Motor neuron (in vitro differentiated cells): ENCODE measurements at places on chromosomes 5 and 9. TPM values are rescaled to one million over a fixed set of nuclear protein-coding genes. Genes with fewer than 3 reads are reported as not detected.
A peak's percentile ranks its signal among the peaks of the same experiment; 100 is the strongest.

Gene UAP1L1
- 1.6 and 1.8 TPM in 2 replicates for total RNA-seq

Gene EDIL3
- total RNA-seq = 49.3 and 49.4 TPM in 2 replicates

Gene GRIA1
- total RNA-seq = 83.5 and 106 TPM in 2 replicates

Gene TAF11L3
- not detected in 2 replicates for total RNA-seq

Gene RGS7BP
- 0.10 and 0.11 TPM in 2 replicates for total RNA-seq

Gene ZNF883
- 4.1 and 5.1 TPM in 2 replicates for total RNA-seq

Gene CARTPT
- 0.29 TPM in 1 of 2 replicates, not detected in the other for total RNA-seq

Gene LECT2
- total RNA-seq = 0.31 TPM in 1 of 2 replicates, not detected in the other

Gene GFI1B
- total RNA-seq = 0.13 and 0.50 TPM in 2 replicates

Gene FAM221B
- 0.20 and 0.27 TPM in 2 replicates for total RNA-seq

Gene CYSTM1
- 66.3 and 102 TPM in 2 replicates for total RNA-seq

Gene TMEM171
- 7.4 and 8.0 TPM in 2 replicates for total RNA-seq

Gene PAX5
- 1.5 and 2.7 TPM in 2 replicates for total RNA-seq

Gene IL9
- total RNA-seq = not detected in 2 replicates

Gene ALDH1A1
- total RNA-seq = not detected in 2 replicates

Gene ENTPD2
- total RNA-seq = 0.18 and 0.41 TPM in 2 replicates

GRCh38 chr9:10005206-10005605 lies 607.6 kb downstream of the PTPRD start:
- ATAC-seq = no peak

GRCh38 chr5:2096887-2097505 lies 214.3 kb upstream of the IRX4 start:
- ATAC-seq = no peak

DNA sequence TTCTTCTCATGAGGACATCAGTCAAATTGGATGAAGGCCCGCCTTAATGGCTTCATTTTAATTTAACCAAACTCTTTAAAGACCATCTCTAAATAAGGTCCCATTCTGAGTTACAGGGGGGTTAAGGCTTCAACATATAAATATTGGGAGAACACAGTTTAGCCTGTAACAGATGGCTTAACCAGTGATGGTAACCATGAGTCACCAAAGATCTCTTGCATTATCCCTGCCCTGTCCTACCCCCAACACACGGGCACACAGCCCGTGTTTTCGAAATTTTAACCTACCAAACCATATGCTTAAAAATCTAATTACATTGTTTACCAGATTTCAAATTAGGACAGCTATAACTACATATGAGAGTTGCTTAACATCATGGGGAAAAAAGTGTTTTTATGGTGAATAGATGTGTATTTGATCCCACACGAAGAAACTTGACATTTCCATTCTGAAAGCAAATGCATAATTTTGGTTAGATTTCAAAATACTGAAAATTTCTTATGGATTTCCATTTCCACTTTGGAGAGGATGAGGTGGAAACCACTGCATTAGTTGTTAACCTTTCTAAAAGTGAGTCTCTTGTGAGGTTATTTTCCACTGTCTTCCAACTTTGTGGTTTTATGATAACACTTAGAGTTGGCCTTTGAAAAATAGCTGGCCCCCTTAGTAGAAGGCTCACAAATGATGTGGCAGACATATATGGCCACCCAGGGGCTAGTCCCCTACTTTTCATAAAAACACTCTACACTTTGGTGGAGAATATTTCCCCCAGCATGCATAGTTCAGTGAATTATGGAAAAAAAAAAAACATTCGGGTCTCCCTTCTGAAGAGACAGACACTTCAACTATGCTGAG lies 849.3 kb downstream of the TLE1 start:
- no peak for ATAC-seq

DNA sequence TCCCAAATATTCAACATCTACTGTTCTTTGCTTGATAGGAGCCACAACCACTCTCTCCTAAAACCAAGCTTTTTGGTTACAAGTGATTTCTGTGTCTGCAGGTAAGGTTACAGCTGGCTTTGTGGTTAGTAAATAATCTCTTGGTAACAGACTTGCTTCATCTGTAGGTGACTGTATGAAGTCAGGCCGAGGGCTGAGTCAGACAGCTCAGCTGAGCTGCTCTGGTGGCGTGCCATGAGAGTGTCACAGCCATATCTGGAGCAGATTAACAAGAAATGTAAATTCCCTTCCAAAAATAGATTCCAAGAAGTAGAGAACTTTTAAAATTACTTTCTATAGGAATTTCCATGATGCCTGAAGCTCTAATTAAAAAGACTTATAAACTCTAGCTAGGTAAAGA lies 23.7 kb upstream of the TAS2R1 start:
- no peak for ATAC-seq

GRCh38 chr5:8491254-8491653 lies 622.3 kb downstream of the MTRR start:
- ATAC-seq = no peak

- ATAC-seq = no peak
These were observed 161.2 kb downstream of the SNX18 start for GRCh38 chr5:54678737-54679136.

DNA sequence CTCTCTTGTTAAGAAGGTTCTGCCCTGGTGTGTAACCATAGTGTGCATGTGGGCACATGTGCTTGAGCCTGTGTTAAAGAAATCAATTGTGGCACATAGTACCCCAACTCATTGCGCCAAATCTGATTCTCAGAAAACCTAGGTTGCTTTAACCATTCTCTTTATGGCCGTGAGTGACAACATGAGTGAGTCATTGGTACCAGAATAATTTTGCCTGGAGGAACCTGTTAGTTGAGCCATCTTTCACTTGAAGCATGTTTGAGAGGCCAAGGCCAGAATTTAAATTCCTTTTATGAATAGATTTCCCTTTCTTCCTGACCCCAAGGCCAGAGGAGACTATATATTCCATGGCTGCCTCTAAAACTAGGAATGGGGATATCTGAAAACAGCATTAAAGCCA lies 35.2 kb upstream of the SLC36A2 start:
- ATAC-seq = no peak

- peak; percentile 20 for ATAC-seq
These were observed 421.5 kb downstream of the KIAA0825 start for GRCh38 chr5:94196953-94197352.

- peak; percentile 42 for ATAC-seq
These were observed 49.4 kb downstream of the MEF2C start for GRCh38 chr5:88833371-88834130.

DNA sequence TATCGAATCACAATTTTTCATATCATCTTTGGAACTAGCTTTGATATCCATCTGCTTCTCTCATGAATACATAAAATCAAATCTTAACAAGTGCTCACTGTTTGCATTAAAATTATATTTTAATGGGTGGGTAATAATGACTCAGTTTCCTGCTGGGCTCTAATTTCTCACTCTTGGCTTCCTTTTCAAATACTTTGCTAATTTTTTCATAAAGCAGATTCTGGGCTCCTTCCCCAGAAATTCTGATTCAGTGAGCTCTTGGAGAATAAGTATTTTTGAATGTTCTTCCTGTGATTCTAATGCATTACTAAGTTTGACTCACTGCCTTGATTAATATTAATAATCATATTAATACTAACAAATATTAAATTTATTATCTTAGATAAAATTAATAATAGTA lies 48.9 kb downstream of the YIPF5 start:
- ATAC-seq = no peak

DNA sequence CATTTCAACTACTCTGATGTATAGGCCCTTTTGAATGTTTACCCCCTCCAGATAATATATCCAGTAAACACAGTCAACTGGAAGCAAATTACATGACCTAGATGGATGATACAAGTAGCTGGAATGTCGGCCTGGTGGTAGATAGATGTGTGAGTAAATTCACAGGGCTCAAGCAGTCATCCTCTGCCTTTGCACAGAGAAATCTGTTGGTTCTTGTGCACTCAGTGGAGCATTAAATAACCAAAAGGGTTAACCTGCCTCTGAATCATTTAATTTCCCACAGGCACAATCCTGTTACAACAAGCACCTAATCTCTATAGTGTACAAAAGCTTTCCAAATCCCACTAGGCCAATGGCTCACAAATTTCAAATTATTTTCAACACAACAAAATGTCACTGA lies 668.3 kb downstream of the DNAH5 start:
- ATAC-seq = no peak

DNA sequence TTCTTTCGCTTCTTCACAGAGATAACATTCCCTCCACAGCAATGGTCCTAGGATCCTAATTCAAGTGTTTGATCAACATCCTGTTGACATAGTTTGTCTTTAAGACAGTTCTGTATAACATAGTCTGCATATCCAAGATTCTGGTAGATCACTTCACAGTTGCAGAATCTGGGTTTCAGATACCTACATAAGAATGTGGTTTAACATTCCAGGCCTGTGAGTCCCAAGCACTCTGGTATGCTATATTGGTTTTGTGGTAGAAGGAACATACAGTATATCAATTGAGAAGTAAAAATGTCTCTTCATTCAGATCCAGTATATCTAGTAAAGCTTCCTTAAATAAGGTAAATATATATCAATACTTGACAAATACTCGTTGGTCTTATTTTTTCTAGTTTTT lies 914.2 kb upstream of the CDH6 start:
- no peak for ATAC-seq

DNA sequence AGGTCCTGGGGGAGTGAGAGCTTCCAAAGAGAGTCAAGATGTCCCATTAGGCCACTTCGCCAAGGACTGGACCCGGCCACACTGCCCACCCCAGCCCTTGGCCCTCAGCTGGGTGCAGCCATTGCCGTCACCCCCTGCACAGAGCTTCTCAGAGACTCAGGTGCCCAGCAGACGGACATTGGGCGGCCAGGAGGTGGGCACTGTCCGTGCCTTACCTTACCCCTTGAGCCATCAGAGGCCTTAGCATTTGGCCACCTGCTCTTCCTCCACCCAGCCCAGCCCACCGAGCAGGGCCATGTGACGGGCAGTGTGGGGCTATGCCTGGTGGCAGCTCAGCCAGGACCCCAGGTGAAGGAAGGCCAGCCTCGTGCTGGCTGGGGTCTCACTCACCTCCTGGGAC lies 3.3 kb upstream of the DNLZ start:
- ATAC-seq = no peak

GRCh38 chr9:74653410-74654080 lies 156.4 kb downstream of the RORB start:
- no peak for ATAC-seq

DNA sequence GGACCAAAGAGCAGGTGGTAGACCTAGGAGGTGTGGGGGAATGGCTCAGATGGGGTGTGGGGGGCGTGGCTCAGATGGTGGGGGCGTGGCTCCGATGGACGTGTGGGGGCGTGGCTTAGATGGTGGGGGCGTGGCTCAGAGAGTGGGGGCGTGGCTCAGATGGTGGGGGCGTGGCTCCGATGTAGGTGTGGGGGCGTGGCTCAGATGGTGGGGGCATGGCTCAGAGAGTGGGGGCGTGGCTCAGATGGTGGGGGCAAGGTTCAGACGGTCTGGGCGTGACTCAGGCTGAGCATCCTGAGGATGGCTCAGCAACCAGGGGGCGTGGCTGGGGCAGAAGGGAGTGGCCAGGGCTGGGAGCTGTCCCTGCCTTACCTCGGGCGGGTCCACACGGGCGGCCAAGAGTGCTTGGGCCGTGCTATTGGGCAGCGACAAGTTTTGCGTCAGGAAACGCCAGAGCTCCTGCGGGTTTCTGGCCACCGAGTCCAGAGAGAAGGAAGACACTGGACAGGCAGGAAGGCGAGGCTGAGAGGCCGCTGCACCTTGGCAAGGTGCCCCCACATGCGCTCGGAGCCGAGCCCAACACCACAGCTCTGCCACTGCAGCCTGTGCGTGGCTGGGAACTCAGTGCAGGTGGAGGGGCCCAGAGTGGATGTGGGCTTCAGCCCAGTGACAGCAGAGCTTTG lies 5.9 kb downstream of the ABCA2 start:
- no peak for ATAC-seq

DNA sequence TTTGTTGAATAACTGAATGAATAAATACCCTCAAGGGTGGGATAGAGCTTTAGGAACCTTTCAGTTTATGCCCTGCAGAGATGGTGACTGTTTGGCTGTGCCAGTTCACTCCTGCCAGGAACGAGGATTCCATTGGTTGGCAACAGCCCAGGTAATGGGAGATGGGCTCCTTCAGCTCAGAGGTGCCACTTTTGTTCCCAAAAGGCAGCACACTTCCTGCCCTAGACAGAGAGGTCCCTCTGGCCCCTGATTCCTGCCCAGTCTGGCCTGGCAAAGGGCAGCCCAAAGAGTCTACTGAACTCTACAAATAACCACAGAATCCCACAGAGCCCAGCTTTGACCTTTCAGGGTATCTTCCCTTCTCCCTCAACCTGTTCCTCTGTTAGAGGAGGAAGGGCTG lies 1.6 kb downstream of the C9orf152 start:
- ATAC-seq = no peak

GRCh38 chr5:35830587-35830986 lies 26.1 kb upstream of the IL7R start:
- ATAC-seq = no peak

GRCh38 chr9:122819791-122820489 lies 8.4 kb downstream of the PDCL start:
- no peak for ATAC-seq

DNA sequence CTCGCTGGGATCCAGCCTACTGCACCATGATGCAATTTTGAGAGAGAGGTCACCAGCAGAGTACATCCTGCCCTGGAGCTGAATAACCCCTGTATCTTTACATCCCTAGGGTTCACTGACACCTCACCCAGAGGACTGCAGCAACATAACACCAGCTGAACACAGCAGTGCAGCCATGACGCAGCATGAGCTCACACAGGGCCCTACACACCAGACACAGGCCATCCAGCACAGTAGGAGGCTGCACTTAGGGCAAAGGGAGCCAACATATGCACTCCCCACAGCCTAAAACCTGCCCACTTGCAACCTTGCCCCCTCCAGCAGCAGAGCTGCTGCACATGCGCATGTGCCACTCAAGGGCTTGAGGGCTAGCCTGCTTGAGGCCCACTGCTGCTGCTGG lies 157.3 kb upstream of the SMARCA2 start:
- ATAC-seq = peak; percentile 37

DNA sequence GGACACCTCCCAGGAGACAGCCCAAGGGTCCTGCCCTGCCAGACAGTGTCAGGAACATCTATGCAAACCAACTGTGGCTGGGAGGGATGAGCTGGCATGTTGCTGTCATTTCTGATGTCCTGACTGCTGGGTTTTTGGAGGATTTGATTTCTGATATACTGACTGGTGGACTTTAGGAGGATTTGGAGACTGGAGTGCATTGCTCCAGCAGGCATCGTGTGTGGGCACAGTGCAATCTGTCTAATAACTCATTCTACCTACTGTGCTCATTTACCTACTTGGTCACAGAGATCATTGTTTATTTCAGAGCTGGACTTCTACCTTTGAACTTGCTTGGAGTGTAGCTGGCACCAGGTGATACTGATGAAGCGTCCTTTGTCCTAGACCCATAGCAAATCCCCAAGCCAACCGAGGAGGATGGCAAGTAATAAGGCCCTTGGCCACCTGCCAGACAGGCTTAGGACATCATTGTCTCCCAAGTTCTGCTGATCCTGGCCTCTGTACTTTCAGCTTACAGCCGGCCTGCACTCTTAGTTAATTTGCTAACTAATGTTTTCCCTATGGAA lies 124.3 kb upstream of the ICE1 start:
- ATAC-seq = no peak

- no peak for ATAC-seq
These were observed 172.8 kb downstream of the RFK start for GRCh38 chr9:76221423-76221822.

GRCh38 chr9:65432722-65433323 lies 147.8 kb upstream of the FOXD4L5 start:
- ATAC-seq = no peak

- no peak for ATAC-seq
These were observed 191.3 kb downstream of the DMAC1 start for GRCh38 chr9:7608261-7608660.
